Stimulated activated CD4-positive, alpha-beta T cell treated with anti-CD3 and anti-CD28 coated beads, Interleukin-1b, Interleukin-23, amount 100 ng/mL, for 1 hour (primary cell): ENCODE measurements at places on chromosomes 4 and X.

DNA sequence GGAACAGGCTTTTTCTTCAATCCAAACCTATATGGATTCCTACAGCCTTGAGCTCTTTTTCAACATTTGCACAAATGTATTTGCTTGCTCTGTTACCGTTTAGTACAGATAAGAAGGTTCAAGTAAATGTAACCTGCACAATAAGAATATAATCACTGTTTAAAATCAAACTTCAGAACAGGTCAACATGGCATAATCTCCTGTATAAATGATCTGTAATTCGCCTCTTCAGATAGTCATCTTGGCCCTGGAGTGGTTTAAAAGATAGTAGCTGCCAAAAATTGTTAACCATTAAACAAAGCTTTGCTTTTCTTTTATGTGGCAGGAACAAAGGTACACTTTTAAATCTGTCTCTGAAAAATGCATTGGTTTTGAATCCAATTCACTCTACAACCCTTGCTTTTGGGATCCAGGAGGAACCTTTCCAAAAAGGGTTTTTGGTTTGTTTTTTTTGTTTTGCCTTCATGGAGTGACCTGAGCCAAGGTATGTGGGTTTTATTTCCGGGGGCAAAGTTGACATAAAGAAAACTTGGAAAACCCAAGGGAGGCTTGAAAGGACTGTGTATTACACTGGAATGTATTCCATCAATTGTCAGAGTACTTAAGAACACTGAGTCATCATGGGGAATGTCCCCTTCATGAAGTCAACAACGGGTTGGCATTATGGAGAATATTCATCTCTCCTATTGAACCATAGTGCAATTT lies 210.4 kb upstream of the HCCS start:
- DNase-seq = no peak

DNA sequence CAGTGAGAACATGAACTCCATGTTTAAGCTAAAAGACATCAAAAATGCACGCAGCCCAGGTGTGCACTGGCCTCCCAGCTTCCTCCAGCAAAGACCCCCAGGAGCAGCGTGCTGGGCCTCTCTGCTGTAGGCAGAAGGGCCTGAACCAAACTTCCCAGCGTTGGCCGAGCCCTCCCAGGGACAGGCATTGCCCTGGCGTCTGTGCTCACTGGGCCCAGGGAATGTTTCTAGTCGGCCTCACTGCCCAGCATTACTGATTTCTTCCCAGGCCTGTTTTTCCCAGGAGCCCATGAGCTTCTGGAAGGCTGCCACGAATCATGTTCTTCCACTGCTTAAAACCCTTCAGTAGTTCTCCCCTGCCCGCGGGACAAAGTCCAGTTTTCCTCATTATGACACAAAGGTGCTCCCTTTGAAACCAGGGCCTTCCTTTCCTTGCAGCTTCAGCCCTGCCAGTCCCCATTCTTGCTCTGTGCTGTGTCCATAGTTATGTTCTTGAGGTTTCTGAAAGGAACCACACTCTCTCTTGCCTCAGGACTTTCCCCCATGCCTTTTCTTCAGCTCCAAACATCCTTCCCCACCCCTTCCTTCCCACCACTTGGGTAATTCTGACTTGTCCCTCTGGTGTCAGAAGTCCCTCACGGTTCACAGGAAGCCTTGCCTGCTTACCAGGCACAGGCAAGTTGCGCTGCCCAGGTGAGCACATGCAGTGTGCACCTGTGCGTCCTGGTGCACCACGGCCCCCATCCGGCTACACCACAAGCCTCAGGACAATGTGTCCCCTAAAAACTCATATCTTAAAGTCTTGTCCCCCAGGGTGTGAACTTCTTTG lies 93.4 kb upstream of the ENPP6 start:
- no peak for DNase-seq

DNA sequence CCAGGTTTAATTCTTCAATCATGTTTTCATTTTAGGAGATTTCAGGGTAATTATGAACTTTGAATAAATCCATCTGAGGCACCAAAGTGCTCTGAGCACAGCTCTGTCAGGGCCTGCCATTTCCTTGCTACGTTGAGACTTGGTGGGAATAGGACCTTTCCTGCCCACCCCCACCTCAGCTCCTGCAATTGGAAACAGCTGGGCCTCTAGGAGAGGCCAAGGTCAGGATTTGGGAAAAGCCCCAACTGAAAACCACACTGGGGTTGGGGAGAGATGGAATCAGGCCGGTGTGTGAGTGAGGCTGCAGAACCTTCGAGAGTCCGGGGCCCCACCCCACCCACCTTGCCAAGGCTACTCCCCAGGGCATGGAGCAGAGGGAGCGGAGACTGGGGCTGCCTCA lies 212.7 kb upstream of the BCOR start:
- no peak for DNase-seq

DNA sequence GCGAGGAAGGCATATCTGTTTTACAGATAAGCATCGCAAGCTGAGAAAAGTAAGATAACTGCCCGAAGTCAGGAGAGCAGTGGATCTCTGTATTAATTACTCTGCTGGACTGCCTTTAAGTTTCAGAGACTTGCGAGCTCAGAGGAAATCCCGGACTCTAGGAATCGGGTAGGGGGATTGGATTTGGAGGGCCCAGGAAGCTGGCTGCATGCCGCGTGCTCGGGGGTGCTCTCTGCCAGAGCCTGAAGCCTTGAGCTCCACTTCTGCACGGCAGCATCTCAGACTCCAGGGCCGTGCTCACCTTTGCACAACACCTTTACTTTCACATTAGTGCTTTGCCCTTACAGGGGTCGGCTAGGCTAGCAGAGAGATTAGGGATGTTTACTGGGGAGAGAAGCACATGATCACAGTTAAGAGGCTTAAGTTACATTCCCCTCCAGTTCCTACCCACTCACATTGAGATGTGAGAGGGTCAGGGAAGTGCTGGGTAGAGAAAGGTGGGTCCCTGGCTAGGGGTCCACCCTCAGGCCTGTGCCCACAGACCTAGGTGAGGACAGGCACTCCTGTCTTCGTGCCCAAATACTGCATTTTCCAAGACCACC lies 57.0 kb downstream of the TRIML1 start:
- no peak for DNase-seq

DNA sequence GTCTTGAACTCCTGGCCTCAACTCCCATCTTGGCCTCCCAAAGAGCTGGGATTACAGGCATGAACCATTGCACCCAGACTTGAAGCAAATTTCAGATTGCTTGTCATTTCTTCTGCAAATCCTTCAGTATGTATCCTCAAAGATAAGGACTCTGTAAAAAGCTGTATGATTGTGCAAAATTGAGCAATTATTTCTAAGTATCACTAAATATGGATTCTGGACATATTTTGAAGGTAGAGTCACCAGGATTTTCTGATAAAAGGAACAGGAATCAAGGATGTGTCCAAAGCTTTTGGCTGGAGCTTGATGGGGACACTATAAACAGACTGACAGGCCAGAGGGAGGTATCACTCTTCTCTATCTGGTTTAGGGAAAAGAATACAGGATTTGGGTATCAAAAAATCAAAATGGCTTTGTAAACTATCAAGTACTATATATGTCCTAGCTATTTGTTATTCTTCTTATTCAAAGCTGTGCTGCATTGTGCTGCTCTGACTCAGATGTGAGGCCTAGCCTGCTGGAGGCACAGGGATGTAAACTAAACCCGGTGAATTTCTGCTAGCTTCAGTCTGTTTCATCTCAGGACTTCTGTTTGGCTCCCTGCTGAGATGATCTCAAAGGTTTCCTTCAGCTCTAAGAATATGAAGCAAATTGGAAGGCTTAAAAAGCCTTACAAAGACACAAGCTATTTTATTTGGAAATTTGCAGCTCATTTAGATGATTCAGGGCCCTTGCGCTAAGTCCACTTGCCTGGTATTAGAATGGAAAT lies 8.3 kb downstream of the RPS4X start:
- DNase-seq = no peak

- DNase-seq = no peak
Measured at GRCh38 chrX:18725310-18725943, 18.0 kb downstream of the PPEF1 start.

- DNase-seq = no peak
Measured at GRCh38 chr4:6324999-6325787, 55.5 kb downstream of the WFS1 start.

- DNase-seq = no peak
Measured at GRCh38 chr4:86976801-86977485, 42.1 kb downstream of the AFF1 start.

DNA sequence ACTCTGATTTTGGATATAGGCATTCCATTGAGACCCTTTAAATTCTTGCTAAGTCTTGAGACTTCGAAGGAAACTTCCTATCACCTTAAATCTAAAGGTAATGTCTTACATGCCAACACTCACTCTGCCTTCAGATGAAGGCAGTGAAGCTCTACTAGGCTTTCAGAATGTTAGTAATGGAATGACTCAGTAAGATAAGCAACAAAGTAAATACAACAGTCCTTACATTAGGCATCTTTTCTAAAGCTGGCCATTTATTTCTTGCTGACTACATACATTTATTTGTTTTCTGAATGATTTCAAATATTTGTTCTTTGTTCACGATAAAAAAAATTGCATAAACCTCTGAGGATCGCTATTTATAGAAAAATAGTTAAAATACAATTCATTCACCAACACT lies 43.5 kb downstream of the ASIC5 start:
- DNase-seq = no peak

GRCh38 chr4:118112117-118113046 lies 78.1 kb downstream of the NDST3 start:
- no peak for DNase-seq

GRCh38 chr4:7765666-7766065 lies 174.0 kb downstream of the AFAP1 start:
- no peak for DNase-seq

- no peak for DNase-seq
Measured at GRCh38 chr4:40846532-40846931, 96.8 kb downstream of the NSUN7 start.

DNA sequence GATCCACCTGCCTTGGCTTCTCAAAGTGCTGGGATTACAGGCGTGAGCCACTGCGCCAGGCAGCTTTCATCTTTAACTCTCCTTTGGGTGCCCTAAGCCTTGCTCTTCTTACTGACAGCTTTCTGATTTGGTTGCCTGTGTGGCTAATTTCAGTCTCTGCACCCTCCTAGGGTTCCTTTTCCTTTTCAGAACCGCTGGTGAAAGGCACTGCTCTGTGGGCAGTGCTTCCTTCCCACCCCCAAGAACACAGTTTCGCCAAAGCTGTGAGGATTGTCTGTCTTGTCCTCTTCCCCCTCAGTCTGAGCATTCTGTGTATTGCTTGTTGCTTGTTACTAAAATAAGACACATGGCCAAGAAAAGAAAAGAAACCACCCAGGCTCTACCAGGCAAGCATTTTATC lies 101.4 kb upstream of the FRMPD3 start:
- no peak for DNase-seq

GRCh38 chr4:105710012-105710600 lies 1.5 kb downstream of the GSTCD start:
- no peak for DNase-seq

DNA sequence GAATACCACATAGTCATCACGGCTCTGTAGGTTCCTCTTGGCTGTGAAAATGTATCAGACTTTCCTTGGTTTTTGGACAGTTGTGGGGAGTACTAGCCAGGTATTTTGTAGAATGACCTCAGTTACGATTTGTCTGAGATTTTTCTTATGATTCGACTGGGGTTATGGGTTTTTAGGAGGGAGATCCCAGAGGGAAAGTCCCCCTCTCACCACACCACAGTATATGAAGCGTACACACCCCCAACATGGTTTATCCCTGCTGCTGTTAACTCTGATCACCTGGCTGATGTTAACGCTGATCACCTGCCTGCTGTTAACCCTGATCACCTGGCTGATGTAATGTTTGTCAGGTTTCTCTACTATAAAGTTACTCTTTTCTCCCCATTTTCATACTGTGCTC lies 72.6 kb downstream of the ANAPC4 start:
- no peak for DNase-seq

GRCh38 chr4:165783626-165784025 lies 89.4 kb upstream of the TLL1 start:
- no peak for DNase-seq

DNA sequence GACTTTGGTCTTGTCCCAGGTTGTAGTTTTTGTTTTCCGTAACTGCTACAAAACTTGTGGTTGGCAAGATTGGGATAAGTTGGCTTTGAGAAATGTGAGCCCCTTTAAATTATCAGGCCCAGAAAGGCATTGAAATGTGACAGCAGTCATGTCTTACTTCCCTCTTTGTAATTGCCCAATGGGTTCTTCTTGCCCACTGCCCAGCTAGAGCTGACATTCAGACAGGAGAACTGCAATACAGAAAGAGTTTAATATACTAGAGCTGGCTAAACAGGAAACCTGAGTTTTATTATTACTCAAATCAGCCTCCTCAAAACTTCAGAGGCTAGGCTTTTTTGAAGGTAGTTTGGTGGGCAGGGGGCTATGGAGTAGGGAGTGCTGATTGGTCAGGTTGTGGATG lies 288.3 kb downstream of the ZNF674 start:
- DNase-seq = no peak

GRCh38 chrX:70970482-70970995 lies 39.6 kb upstream of the SLC7A3 start:
- no peak for DNase-seq

- DNase-seq = no peak
Measured at GRCh38 chrX:134528960-134529359, 69.0 kb downstream of the HPRT1 start.

- DNase-seq = no peak
Measured at GRCh38 chrX:120839491-120839890, 36.2 kb downstream of the CT47B1 start.

- DNase-seq = no peak
Measured at GRCh38 chr4:4985844-4986243, 33.4 kb downstream of the CYTL1 start.

DNA sequence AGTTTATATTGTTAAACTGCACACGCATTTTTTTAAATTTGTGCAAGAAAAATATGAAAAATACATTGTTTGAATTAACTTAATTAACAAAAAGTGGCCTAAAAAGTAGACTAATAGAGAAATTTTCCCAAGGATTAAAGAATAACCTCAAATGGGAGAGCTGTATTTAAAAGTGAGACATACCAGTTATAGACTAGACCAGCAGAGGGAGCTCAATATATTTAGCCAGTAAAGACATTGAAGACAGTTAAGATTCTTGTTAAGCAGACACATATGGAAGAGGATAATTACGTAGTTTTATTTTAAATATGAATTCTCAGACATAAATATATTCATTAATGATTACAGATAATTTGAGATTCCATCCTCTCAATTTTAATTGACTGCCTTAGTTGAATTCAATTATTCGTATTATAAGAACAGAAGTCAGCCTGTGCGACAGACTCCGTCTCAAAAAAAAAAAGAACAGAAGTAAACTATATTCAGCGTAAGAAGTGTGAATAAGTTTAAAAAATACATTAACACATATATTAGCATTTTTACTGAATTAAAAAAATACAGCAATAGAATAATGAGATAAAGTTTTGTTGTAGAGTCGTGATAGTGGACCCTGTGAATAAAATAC lies 64.8 kb downstream of the GLRA3 start:
- no peak for DNase-seq

- DNase-seq = no peak
Measured at GRCh38 chr4:162523171-162523570, 359.4 kb upstream of the FSTL5 start.

GRCh38 chr4:6280365-6280996 lies 10.8 kb downstream of the WFS1 start:
- no peak for DNase-seq
